ENCODE measurements at places on chromosomes 3 and 15.

DNA sequence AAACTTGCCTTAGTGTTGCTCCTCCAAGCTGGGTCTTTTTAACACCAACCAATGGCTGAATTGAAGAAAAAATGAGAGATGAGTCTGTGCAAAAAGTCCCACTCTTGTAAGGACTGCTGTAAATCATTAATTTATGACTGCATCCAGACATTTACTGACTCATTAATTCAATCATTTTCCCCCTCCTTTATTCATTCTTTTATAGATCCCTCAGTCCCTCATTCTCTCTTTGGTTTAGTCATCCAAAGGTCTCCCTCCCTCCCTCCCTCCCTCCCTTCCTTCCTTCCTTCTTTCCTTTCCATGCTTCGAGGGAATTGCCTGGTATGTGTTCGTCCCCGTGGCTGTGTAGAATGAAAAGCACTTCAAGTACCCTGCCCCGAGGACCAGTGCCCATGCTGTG lies 35.3 kb upstream of the MRPS22 start:
- DNase-seq = no peak

GRCh38 chr3:86990012-86990733 lies 776 bp downstream of the VGLL3 start:
- DNase-seq = no peak

DNA sequence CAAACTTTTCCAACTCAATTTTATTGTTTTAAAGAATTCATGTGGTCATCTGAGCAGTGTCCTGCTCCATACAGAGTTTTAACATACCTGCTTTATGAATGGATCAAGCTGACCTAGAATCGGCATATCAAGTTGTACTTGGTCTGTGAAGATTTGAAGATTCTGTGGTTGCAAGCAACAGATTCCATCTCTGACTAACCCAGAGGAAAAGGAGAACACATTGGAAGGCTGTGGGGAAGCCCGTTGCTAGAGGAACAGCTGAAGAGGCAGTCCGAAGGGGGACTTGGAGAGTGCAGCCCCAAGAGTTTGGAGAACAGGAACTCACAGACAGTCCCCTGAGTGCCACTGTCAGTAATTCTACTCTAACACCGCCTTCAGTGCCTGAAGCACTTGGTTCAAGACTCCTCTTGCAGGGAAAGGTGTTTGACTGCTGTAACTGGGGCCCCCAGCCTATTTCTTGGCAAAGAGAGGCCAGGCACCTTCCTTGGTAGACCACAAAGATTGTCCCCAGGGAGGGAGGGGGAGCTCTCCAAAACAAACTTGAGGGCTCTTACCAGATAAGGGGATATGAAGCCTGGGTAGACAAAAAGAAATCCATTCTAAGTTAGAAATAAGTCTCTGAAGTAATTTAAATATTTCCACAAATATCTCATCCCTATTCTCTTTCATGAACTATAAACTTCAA lies 88.8 kb downstream of the LARS2 start:
- no peak for DNase-seq

DNA sequence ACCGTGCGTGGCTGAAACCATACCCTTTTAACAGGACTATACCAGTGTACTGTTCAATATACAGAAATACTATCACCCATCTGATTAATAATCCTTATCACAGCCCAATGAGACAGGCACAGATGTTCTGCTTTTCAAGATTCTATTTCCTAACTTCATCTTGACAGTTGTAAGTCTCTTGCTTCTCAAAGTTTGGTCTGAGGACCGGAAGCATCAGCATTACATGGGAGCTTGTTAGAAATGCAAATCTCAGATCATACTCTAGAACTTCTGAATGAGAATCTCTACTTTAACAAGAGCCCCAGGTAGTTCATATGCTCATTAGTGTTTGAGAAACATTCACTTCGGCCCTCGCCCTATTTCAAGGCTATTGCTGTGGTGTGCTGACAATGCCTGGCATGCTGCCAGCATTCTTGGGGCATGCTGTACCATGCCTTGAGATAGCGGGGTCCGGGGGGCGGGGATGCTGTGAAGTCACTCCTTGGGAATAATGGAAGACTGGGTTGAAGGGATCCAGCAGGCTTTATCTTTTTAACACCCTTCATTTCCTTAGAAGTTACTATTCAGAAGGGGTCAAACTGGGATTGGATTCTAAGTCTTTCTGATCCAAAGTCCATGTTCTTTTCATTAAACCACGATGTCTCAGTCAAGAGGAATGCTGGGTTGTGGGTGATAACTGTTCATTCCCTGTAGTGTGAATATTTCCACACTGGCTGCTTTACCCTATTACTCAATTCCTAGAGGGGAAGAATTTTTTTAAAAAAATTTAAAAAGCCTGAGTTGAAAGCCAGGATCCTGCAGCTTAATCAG lies 194.7 kb downstream of the LPP start:
- no peak for DNase-seq

GRCh38 chr15:68821190-68821840 lies 620 bp upstream of the ANP32A start:
- DNase-seq = no peak

GRCh38 chr3:157110761-157111278 lies 49.1 kb downstream of the CCNL1 start:
- no peak for DNase-seq

GRCh38 chr15:43285609-43286037 lies 18.9 kb upstream of the TGM5 start:
- no peak for DNase-seq

DNA sequence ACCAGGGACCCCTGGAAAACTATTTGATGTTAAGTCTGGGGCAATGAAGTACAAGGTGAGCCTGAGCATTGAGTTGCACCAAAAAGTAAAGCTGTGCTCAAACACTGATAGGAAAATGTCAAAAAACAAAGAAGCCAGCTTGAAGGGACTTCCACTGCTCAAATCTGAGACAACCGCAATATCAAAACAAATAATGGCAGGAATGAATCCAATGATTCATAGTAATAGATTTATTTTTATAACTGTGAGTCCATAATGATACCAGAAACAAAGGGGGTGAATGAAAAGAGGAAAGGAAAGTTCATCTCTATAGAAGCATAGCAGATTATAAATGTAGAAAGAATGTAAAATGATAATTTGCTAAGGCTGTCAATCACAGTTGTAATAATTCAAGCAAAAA lies 237.3 kb upstream of the ZBTB20 start:
- DNase-seq = no peak

- no peak for DNase-seq
Measured at GRCh38 chr3:141384157-141384556, 15.9 kb downstream of the ZBTB38 start.

DNA sequence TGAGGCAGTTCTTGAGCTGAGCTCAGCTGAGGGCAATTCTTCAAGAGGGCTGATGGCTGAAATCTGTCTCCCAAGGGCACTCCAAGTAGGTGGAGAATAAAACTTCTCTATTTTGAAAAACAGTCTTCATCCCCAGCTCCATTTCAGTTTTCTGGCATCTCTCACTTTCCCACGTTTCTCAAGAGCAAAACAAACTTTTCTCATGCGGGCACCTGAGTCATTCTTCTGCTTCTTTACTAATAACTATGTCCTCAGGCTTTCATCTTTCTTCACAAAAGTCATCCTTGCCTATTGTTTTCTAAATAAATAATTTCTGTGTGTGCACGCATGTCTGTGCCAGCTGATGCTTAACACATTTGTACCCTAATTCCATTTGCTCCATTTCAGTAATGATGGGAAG lies 96.1 kb upstream of the NUDT16 start:
- DNase-seq = no peak

GRCh38 chr3:27568393-27568792 lies 84.2 kb upstream of the SLC4A7 start:
- no peak for DNase-seq

DNA sequence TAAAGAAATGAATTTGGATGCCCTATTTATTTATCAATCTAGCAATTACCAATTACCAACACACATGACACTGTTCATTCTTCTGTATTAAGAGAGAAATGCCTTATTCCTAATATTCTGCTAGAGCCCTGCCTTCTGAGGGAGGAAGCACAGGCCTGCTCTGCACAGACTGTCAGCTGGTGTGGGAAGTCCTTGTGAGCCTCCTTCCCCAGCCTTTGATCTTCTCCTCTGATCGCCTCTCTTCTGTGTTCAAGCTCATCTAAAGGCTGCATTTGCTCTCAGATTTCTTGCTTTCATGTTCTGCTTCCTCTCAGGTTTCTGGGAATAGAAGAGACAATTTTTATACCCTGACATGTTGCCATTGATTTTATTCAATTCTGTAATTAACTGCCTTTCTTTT lies 290.6 kb upstream of the UMPS start:
- no peak for DNase-seq

Data from NCI-H187 (cell line).